CMK (cell line): ENCODE measurements at places on chromosomes 16 and 17.

DNA sequence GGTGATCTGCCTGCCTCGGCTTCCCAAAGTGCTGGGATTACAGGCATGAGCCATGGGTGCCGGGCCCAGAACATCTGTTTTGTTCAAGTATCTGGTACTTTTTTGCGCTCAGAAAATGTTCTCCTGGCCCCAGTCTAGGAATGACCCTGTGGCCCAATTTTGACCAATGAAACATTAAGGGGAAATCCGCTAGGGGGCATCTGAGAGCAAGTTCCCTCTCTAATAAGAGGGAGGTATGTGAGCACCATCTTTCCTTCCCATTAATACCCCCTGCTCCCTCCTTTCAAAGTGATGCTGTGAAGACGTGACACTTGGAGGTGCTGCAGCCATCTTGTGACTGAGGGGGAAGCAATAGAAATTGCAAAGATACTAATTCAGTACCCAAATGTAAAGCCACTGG is 16.5 kb upstream of the CLEC3A start:
- DNase-seq = no peak

DNA sequence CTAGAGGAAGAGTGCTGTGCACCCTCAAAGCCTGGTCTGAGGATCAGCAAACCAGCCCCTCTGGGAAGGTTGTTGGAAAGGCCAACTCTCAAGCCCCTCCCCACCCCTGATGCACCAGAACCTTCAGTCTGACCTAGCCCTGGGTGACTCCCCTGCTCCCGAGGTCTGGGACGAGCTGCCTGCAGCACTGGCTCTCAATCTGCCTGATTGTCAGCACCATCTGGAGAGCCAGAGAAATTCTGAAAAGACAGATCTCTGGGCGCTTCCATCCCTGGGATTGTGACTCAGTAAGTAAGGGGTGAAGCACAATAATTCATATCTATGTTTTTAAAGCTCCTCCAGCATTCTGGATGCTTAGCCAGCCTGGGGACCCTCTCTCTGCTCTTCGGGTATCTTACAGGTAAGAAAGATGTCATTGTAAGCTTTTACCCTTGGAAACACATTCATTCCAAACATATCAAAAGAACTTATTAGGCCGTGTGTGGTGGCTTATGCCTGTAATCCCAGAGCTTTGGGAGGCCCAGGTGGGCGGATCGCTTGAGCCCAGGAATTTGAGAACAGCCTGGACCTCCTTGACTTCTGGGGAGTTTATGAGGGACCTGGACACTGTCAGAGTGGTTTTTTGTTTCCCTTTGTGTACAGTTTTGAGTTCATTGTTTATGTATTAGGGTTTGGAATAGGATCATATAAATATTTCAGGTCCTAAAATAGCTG is 147.5 kb downstream of the KCNJ12 start:
- no peak for DNase-seq

GRCh38 chr16:27270349-27270748 is 1.8 kb upstream of the NSMCE1 start:
- no peak for DNase-seq

- no peak for DNase-seq
Measured at GRCh38 chr17:57988301-57989250, 522 bp upstream of the VEZF1 start.

DNA sequence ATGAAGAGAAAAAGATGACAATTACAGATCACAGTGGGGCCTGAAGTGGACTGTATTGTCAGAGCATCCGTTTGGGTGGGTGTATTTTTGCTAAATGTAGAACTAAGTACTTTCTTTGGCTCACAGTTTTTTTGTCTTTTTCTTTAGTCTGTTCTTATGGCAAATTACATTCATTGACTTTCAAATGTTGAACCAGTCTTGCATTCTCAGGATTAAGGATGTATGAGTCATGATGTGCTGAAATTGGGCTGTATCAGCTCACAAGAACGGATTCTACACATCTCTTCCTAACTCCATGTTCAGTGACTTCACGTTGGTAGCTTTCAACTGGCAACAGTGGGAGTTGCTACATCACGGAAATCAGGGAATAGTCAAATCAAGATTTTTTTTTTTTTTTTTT is 66.5 kb downstream of the TEX2 start:
- DNase-seq = no peak

GRCh38 chr17:46212634-46213435 is 19.6 kb upstream of the KANSL1 start:
- DNase-seq = peak; percentile 32

- DNase-seq = no peak
Measured at GRCh38 chr17:38605411-38605840, 326 bp downstream of the SRCIN1 start.

- no peak for DNase-seq
Measured at GRCh38 chr17:83127431-83128160, 48.2 kb downstream of the METRNL start.

GRCh38 chr17:78526231-78527025 is 50.8 kb downstream of the DNAH17 start:
- DNase-seq = no peak

GRCh38 chr16:64882078-64882784 is 239.6 kb downstream of the CDH11 start:
- DNase-seq = no peak

DNA sequence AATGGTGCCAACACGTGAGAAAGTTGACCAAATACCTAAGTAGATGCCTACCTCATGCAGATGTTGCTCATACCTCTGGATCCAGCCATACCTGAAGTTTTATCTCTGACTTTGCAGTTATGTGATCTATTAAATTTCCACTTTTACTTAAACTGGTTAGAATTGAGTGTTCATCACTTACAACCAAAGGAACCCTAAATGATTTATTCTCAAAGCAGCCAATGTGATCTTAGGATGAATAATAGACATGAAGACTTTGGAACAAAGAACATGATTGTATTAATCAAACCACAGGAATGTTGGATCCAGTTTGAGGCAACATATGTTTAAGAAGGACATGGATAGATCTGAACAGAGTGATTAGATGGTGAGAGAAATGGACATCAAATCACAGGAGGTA is 68.7 kb downstream of the IRX6 start:
- DNase-seq = no peak

GRCh38 chr16:58187665-58188421 is 10.1 kb downstream of the CSNK2A2 start:
- DNase-seq = no peak

DNA sequence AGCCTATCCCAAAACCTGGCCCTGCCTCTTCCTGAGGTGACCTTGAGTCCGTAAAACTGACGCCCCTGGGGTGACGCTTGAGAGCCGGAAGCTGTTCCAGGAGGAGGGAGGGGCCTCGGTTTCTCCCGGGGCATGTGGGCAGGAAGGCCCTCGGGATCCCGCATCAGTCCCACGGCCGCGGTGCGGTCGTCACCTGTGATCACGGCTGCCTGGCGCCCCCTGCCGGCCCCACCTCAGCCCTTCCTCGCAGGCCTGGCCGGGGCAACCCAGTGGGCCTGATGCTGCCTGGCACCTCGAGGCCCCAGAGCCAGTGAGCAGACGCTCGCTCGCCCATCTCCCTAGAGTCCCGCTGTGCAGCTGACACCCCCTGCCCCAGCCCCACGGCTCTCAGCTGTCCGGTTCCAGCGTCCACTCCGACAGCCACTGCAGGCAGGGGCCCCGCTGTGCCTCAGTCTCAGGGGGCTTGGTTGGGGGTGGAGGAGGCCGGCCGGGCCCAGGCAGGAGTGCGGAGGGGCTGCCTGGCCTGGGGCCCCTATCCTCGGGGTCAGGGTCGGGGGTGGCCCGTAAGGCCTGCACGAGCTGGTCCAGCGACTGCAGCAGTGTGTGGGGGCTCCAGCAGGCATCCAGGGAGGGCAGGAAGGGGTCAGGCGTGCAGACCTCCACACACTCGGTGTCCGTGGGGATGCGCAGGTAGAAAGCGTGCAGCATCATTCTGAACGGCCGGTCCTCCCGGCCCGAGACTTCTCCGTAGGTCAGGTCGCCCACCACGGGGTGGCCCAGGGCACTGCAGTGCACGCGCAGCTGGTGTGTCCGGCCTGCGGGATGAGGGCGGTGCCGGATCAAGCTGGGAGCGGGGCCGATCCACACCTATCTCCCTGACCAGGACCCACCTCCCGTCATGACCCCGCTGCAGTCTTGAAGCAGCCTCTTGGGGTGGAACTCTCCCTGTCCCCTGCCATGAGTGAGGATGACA is 2.3 kb downstream of the RPUSD1 start:
- peak; percentile 35 for DNase-seq

- no peak for DNase-seq
Measured at GRCh38 chr17:74453665-74454196, 12.7 kb upstream of the CD300A start.

DNA sequence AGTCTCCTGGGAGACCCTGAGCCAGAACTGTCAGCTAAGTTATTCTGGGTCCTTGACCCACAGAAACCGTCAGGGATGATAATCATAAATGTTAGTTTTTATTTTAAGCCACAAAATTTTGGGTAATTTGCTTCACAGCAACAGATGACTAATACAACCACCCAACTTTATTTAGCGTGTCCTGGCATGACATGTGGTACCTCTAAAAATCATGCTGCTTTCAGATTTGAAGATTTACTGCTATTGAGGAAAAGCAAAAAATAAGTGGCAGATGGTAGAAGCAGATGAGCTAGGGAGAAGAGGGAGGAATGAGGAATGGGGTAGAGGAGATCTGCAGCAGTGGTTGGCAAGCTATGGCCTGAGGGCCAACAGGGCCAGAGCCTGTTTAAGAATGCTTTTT is 90.4 kb downstream of the TMEM100 start:
- no peak for DNase-seq

- DNase-seq = no peak
Measured at GRCh38 chr16:65700596-65700995, 578.7 kb upstream of the CDH11 start.

DNA sequence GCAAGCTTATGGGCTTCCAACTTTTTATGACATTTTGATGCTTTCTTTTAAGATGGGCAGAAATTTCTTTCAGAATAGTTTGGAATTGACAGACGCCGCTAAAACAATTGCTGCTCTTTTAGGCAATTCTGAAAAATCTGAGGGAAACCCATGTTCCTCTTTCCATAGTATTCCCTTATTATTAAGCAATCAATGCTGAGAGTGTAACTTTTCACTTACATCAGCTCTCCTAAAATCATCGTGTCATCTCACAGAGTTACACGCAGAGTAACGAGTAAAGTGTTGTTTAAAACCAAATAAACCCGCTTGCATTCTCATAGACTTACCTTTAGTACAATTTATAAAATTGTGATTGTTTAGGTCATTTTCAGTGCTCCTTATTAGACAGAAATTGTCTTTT is 150.6 kb downstream of the MAF start:
- no peak for DNase-seq

GRCh38 chr17:48159232-48159631 is 51.7 kb downstream of the SNX11 start:
- DNase-seq = no peak

GRCh38 chr16:21946889-21947635 is 6.1 kb upstream of the UQCRC2 start:
- DNase-seq = no peak

GRCh38 chr17:5815396-5815795 is 231.1 kb upstream of the NLRP1 start:
- DNase-seq = no peak

GRCh38 chr17:48610282-48611211 is at the start of gene HOXB7:
HOXB7 (minus strand) TSS chr17:48611017; CDS start chr17:48610918, 99 bp downstream.
- no peak for DNase-seq

DNA sequence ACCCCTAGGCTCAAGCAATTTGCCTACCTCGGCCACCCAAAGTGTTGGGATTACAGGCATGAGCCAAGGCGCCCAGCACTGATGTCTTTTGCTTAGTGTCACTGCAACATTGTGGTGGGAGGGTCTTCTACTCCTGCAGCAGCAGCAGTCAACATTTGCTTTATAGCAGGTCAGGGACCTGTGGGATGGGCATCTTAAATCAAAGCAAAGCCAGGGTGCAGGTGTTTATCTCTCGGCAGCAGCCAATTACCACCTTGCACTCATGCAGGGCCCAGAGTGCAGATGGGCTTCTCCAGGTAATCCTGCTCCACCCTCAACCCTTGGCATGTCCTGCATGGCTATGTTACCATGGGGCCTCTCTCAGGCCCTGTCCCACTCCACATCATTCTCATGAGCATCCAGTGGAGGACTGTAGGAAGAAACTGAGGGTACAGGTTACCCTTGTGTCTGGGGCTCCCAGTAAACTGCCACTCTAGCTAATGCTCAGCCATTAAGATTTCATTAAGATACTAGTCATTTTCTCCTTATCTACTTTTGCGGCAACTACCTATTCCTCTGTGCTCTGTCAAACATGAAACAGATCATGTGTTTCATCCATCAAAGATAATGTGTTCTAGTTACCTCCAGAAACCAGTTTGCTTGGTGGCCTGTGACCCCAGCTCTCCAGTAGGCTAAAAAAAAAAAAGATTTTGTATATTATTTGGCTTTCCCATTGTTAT is 16.8 kb downstream of the ADGRG5 start:
- no peak for DNase-seq

DNA sequence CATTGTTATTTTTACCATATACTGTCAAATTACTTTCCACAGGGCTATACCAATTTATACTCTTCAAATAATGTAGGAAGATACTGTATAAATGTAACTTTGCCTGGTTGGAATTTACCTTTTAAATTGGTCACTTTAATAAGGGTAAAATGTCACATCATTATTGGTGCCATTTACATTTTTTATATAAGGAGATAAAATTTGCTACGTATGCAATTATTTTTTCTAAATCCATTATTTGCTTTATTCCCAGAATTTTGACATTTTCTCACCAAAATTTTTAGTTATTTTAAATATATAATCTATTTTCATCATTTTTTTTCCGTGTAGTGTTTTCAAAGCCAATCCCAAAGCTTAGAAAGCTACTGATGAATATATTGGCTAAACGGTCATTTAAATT is 664.7 kb downstream of the KCNJ2 start:
- no peak for DNase-seq

- no peak for DNase-seq
Measured at GRCh38 chr16:10780628-10781027, 37.0 kb downstream of the NUBP1 start.

- no peak for DNase-seq
Measured at GRCh38 chr16:81715358-81716196, 63.5 kb upstream of the PLCG2 start.

DNA sequence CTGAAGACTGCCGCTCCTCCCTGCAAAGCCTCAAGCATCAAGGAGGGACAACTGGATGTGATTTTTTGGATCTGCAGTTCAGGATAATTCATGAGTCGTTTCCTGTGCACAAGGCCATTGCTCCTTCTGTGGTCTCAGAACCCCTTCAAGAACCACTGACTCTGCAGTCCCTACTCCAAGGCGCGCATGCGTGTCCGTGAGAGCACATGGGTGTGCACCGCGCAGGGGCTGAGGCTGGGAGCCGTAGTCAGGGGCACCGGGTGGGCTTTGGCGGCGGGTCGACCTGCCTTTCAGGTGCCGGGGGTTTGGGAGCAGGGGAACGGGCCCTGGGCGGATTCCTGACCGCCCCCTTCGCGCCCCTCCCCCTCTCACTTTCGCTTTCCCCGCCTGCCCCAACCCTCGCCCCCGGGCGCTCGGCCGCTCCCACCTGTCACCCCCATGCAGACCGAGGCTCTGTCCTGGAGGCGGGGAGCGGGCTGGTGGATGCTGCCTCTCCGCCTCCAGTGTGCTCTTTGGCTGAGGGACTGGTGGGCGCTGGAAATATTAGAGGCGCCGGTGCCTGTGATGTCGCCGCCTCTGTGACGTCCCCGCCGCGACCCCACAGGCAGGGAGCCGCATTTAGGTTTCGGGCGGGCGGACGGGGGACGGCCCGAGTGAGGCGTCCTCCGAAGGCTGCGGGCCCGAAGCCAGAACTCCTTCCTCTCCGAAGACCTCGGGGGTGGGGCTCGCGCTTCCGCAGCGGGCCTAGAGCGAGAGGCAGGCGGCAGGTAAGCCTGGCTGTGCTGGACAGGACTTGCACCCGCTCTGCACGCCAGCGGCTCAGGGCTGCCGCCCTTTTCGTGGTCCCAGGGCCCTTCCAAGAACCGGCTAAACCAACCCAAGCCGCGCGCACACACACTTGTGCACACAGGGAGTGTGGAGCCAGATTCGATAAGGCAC is at the start of gene SPATA32:
TSS of gene SPATA32 (minus strand) at position 518 of the 939 bp plus-strand sequence. CDS start at position 440, 78 bp downstream.
- DNase-seq = peak; percentile 65
